Memory B cell (primary cell): ENCODE measurements at places on chromosomes 2 and 18.

DNA sequence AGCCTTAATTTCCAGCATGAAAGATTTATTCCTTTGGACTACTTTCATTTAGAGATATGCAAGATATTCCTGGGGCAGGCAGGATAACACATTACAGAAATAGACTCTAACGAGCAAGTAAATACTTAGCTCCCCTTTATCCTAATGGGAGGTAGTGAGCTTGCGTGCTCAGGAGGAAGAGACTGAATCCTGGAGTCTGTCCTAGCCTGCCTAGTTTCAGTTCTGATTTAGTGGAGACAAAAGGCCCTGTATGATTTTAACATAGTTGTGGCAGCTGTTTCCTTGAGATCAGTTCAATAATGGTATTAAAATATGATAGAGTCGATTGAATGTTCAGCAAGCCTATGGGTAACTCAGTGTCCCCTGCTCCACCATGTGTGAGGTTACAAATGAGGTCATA, 109.5 kb downstream of the FMNL2 start:
- no peak overlapping the region for H3K4me3 ChIP-seq
- H3K27ac ChIP-seq = no peak overlapping the region
- peaks cover 3% of the 10 kb centered on the region for H3K4me1 ChIP-seq
- H3K27me3 ChIP-seq = peaks cover 2% of the 10 kb centered on the region
- H3K36me3 ChIP-seq = no peaks in the 10 kb centered on the region

DNA sequence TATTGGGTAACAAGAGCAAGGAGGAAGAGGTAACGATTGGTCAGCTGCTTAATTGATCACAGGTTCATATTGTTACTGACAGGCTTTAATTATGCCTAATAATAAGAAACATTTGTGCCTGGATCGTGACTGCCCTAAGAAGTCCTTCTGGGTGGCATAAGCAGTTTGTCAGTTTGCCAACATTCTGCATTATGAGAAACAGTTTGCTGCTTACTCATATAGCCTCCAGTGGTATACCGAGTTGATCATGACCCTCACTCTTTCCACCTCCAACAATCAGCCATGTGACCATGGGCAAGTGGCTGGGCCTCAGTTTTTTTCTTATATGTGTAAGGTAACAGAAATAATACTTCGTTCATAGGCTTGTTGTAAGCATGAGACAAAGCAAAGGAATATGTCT, 96.6 kb upstream of the CABLES1 start:
- H3K36me3 ChIP-seq = no peaks in the 10 kb centered on the region
- no peak for DNase-seq
- peaks cover 8% of the 10 kb centered on the region for H3K27me3 ChIP-seq
- no peak overlapping the region for H3K4me3 ChIP-seq

- no peak overlapping the region for H3K4me3 ChIP-seq
- H3K4me1 ChIP-seq = peaks cover 3% of the 10 kb centered on the region
- H3K27me3 ChIP-seq = peaks cover 19% of the 10 kb centered on the region
- DNase-seq = no peak
Observed at GRCh38 chr18:34970106-34970505, 71.1 kb upstream of the MAPRE2 start.

DNA sequence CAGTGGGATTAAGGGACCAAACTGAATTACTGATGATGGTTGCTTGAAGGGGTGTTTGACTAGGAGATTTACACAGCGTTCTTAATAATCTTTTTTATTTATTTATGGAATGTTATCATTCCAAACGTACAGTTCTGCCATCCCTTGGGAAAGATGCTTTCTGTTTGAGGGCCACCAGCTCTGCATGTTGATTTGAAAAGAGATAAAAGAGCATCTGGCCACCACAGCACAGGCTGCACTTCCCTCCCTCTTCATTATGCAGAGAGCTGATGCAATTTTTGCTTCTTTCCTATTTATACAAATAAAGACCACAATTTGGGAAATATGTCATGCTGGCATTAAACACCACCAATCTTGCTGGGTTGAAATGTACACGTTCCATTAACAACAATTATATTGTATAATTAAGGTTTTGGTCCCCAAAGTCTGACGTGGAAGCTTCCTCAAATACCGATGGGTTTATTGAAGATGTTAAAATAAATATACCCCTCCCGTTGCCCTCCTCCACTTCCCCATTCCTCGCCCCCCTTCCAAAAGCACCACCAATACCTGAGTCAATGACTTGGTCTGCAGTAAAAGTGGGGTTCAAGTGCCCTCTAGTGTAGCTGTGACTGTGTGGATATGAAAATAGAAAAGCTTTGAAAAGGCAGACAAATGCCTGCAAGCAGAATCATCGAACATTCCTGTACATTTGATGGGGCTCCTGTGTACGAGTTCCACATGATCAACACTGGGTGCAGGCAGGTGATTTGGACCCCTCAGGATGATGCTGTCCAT, 211.9 kb downstream of the HRH4 start:
- no peak overlapping the region for H3K4me3 ChIP-seq
- H3K27me3 ChIP-seq = peaks cover 4% of the 10 kb centered on the region
- H3K36me3 ChIP-seq = no peaks in the 10 kb centered on the region
- H3K27ac ChIP-seq = no peak overlapping the region

GRCh38 chr2:42153944-42154581, 15.1 kb upstream of the EML4 start:
- H3K27ac ChIP-seq = no peak overlapping the region
- H3K4me1 ChIP-seq = peaks cover 10% of the 10 kb centered on the region
- H3K36me3 ChIP-seq = peaks cover 19% of the 10 kb centered on the region
- no peaks in the 10 kb centered on the region for H3K27me3 ChIP-seq
- no peak for DNase-seq
- H3K4me3 ChIP-seq = no peak overlapping the region

GRCh38 chr2:234628953-234629352, 132.1 kb upstream of the ARL4C start:
- H3K4me1 ChIP-seq = no peaks in the 10 kb centered on the region
- no peak overlapping the region for H3K4me3 ChIP-seq

DNA sequence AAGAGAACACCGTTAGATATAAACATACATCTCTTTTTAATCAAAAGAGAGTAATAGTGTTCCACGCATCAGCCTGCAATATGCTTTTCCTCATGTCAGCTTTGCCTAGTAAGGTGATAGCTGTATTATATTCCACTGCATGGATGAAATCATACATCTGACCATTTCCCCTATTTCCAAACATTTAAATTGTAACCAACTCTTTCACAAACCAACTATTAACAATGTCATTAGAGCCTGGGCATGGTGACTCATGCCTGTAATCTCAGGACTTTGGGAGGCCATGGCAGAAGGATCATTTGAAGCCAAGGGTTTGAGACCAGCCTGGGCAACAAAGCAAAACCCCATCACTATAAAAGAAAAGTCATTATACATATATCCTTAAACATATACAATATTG, 284.8 kb downstream of the BCL11A start:
- no peak overlapping the region for H3K27ac ChIP-seq
- peaks cover 13% of the 10 kb centered on the region for H3K4me1 ChIP-seq
- peaks cover 3% of the 10 kb centered on the region for H3K36me3 ChIP-seq
- H3K4me3 ChIP-seq = no peak overlapping the region
- H3K27me3 ChIP-seq = no peaks in the 10 kb centered on the region

DNA sequence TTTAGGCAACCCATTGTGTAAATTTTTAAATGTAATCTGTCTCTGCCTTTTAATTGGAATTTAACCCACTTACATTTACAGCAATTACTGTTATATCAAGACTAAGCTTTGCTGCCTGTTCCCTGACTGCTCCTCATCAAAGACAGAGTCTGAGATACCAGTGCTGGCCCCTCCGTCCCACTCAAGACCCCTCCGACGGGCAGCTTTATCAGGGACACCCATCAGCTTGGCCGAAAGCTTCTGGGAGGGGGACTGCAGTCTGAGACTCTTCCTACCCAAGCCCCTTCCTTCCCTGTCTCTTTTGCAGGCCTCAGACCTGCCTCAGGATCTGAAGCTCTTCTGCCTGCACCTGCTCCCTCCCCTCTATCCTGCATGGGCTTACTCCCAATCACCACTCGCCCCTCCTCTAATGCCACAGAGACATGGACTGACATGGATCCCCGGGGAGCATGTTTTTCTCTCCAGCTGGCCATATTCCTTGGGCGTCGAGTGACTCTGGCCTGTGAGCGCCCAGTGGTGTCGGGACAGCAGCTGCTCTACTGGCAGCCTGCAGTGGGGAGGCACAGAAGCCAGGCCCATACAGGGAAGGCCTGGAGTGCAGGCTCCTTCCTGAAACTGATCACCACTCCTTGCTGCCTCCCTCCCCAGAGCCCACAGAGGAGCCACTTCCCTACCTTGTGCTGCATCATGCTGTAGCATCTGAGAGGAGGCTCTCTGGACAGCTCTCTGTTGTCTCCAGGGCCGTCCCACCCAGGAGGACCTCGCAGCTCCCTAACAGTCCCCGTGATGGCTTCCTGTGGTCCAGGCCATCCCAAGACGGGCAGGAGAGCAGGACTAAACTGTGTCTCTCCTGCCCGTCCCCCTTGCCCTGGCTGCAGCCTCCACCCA, 3.7 kb upstream of the KIF1A start:
- H3K36me3 ChIP-seq = peaks cover 3% of the 10 kb centered on the region
- no peak for DNase-seq
- H3K4me1 ChIP-seq = no peaks in the 10 kb centered on the region

GRCh38 chr18:12328179-12328823, 20.3 kb downstream of the TUBB6 start:
- no peak overlapping the region for H3K4me3 ChIP-seq
- H3K36me3 ChIP-seq = peaks cover 25% of the 10 kb centered on the region
- H3K4me1 ChIP-seq = no peaks in the 10 kb centered on the region
- H3K27me3 ChIP-seq = no peaks in the 10 kb centered on the region

DNA sequence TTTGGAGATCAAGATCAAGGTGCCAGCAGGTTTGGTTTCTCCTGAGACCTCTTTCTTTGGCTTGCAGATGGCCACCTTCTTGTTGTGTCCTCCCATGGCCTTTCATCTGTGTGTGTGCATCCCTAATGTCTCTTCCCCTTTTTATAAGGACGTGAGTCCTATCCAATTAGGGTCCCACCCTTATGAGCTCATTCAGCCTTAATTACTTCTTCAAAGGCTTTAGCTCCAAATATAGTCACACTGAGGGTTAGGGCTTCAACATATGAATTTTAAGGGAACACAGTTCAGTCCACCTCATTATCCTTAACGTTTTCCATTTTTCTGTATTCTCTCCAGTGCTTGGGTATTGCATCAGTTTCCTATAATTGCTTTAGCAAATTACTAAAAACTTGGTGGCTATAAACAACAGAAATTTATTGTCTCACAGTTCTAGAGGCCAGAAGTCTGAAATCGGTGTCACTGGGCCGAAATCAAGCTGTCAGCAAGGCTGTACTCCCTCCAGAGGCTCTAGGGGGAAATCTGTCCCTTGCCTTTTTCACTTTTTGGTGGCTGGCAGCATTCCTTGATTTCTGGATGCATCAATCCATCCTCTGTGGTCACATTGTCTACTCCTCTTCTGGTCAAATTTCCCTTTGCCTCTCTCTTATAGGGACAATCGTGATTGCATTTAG, 34.1 kb downstream of the CDC42EP3 start:
- H3K27me3 ChIP-seq = no peaks in the 10 kb centered on the region
- H3K27ac ChIP-seq = peak overlapping the region; percentile 92
- H3K36me3 ChIP-seq = peaks cover 13% of the 10 kb centered on the region
- H3K4me3 ChIP-seq = no peak overlapping the region
- H3K4me1 ChIP-seq = peaks cover 50% of the 10 kb centered on the region

DNA sequence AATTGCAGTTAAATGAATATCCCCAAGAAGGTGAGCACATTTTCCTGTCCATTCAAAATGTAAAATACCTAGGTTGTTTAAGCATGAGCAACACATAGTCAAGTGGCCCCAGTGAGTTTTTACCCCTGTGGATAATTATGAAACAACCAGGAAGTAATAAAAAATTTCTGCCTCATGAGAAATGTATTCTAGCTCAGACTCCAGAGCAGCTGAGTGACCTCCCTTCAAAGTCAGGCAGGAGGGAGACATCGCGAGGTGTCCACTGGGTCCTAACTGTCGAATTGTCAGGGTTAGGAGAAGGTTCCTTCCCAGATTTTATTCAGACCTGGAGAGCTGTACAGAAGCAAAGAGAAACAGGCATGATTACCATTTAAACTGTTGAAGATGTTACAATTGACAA, 416.6 kb upstream of the SMIM21 start:
- no peak for DNase-seq
- H3K4me3 ChIP-seq = no peak overlapping the region
- no peak overlapping the region for H3K27ac ChIP-seq
- H3K27me3 ChIP-seq = no peaks in the 10 kb centered on the region
- no peaks in the 10 kb centered on the region for H3K36me3 ChIP-seq
